ENCODE measurements at places on chromosomes 6 and 20. TPM values are rescaled to one million over a fixed set of nuclear protein-coding genes. Genes with fewer than 3 reads are reported as not detected.

Gene TBXT
- total RNA-seq, result not detected

Gene JPH2
- 6.8 TPM for total RNA-seq

Gene RNF217
- total RNA-seq, result 6.8 TPM

Gene ZSCAN26
- total RNA-seq, result 3.9 TPM

Gene CASS4
- total RNA-seq, result 0.07 TPM

Gene ARG1
- not detected for total RNA-seq

Gene NTSR1
- total RNA-seq, result 0.07 TPM

Gene TNFRSF6B
- total RNA-seq, result 0.78 TPM

Gene FAM209B
- total RNA-seq, result 0.28 TPM

Gene LHFPL5
- 0.16 TPM for total RNA-seq

Gene SNRPB
- 934 TPM for total RNA-seq

Gene PROKR2
- total RNA-seq, result not detected

Gene RGS17
- 7.3 TPM for total RNA-seq

Gene CDC40
- total RNA-seq, result 10.7 TPM

Gene SLC32A1
- total RNA-seq, result not detected

Gene HTR1B
- total RNA-seq, result 0.32 TPM

Gene CRIP3
- 0.11 TPM for total RNA-seq

Gene LYRM4
- total RNA-seq, result 27.8 TPM

Gene TMEM170B
- total RNA-seq, result 0.72 TPM

Gene GSTA2
- not detected for total RNA-seq

Gene NRN1
- total RNA-seq, result 0.95 TPM

Gene SNAI1
- total RNA-seq, result 7.4 TPM

Gene TCF19
- total RNA-seq, result 15.3 TPM

Gene CFB
- 1.6 TPM for total RNA-seq

Gene FABP7
- not detected for total RNA-seq

Gene CFAP206
- 0.31 TPM for total RNA-seq

Gene UFL1
- 6.3 TPM for total RNA-seq

Gene VSX1
- 1.3 TPM for total RNA-seq

Gene PACRG
- 0.32 TPM for total RNA-seq

Gene MRAP2
- 1.9 TPM for total RNA-seq

Gene TIAM2
- total RNA-seq, result 4.9 TPM

Gene GRM1
- total RNA-seq, result not detected

Gene OXT
- total RNA-seq, result not detected

Gene CLDN20
- not detected for total RNA-seq

Gene GJA10
- total RNA-seq, result not detected

Gene TAAR8
- total RNA-seq, result not detected

Gene ADGRF5
- not detected for total RNA-seq

Gene MAP3K7
- 11.3 TPM for total RNA-seq

Gene MICB
- 5.3 TPM for total RNA-seq

Gene KCNQ5
- total RNA-seq, result 1.4 TPM

Gene HRH3
- total RNA-seq, result not detected

Gene RSPH9
- total RNA-seq, result 0.29 TPM

Gene POLR3F
- 15.4 TPM for total RNA-seq

Gene MUC22
- 0.02 TPM for total RNA-seq

Gene ADAM33
- 0.14 TPM for total RNA-seq

Gene BIRC7
- 2.4 TPM for total RNA-seq

Gene FGD2
- not detected for total RNA-seq

Gene SDC4
- total RNA-seq, result 107 TPM

Gene PPP1R14C
- 3.7 TPM for total RNA-seq

Gene DAAM2
- total RNA-seq, result 0.13 TPM
